ENCODE measurements at places on chromosomes 3 and 15.
A peak's percentile ranks its signal among the peaks of the same experiment; 100 is the strongest.

GRCh38 chr3:78913711-78914110 lies 854.1 kb downstream of the ROBO1 start:
- DNase-seq, result no peak

DNA sequence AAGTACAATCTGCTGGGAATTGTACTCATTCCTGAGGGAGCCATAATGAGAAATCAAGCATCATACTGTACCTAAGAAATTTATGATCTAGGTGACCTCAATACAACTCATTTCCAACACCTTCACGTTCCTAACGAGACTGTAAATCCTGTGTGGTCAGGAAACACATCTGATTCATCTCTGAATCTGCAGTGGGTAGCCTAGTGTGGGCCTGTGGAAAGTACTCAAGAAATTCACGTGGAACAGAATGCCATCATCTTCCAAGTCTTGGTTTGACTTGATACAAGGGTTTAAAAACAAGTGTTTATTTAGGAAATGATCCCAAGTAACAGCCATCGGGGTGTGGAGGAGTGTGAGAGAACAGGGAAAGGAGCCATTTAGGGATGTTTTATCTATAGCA lies 568.9 kb downstream of the EDEM1 start:
- no peak for DNase-seq

GRCh38 chr15:42444415-42445063 lies 46.4 kb downstream of the ZNF106 start:
- no peak for DNase-seq

- no peak for DNase-seq
Observed at GRCh38 chr3:32575451-32576113, 4.9 kb upstream of the DYNC1LI1 start.

GRCh38 chr3:132822266-132822665 lies 100.1 kb upstream of the NPHP3 start:
- no peak for DNase-seq

- no peak for DNase-seq
Observed at GRCh38 chr3:17683542-17684207, 58.8 kb downstream of the TBC1D5 start.

GRCh38 chr3:141346418-141346817 lies 21.9 kb upstream of the ZBTB38 start:
- DNase-seq, result no peak

- DNase-seq, result no peak
Observed at GRCh38 chr3:158590223-158590622, 19.2 kb downstream of the MLF1 start.

GRCh38 chr3:168517249-168518071 lies 421.7 kb upstream of the GOLIM4 start:
- DNase-seq, result no peak

DNA sequence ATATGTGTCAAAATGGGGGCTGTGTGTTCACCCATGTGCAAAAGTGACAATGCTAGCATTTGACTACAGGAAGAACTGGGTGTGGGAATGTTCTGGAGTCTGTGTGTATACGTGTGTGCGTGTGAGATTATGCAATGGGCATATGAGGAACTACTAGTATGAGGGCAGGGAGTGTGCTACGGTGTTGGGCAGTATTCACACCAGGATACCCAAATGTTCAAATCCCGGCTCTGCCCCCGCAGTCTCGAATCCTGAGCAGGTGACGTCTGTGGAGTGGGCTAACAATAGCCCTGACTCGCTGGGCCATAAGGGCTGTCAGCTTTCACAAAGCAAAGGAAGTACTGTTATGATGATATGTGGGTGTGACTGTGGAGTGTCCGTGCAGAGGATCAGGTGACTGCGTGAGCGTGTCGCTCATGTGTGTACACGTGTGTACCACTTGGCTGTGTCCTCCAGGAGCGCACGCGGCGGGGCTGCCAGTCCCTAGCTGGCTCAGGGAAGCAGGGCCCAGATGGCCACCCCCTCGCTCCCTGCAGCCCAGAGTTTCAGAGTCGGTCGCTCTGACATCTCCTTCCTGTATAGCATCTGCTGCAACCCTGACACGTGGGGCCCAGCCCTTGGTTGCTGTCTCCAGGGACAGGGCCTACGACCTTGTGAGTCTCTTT lies 27.2 kb downstream of the IQSEC1 start:
- DNase-seq, result no peak

DNA sequence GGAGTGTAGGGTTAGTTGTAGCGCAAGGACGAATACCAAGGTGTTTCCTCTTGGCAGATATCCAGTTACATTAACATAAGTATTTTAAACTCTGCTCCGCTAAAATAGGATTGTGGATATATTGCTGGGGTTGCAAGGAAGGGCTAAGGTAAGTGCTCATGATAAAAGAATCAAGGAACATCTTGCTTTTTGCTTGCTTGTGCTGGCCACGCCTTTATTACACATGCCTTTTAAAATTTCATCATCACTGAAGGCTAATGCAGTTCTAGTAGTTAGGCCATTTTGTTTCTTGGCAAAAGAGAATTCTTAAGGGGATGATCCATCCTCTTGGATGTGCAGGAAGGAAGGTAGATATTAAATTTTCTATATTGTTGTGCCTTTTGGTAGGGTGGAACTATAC lies 415.6 kb upstream of the TPM1 start:
- no peak for DNase-seq

DNA sequence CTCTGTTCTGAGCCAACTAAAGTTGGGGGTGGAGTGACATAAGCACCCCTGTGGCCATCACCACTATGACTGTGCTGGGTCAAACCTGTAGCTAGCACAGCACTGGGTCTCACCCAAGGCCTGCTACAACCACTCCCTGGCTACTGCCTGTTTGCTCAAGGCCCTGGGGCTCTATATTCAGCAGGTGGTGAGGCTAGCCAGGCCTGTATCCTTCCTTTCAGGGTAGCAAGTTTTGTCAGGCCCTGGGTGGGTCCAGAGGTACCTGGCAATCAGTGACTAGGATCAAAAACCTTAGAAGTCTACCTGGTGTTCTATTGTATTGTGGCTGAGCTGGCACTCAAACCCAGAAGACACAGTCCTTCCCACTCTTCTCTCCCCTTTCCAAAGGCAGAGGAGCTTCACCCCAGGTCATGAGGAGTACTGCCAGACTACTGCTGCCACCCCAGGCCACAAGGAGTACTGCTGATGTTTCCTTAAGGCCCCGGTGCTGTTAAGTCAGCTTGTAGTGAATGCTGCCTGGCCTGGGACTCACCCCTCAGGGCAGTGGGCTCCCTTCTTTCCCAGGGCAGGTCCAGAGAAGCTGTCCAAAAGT lies 170.8 kb downstream of the IGSF11 start:
- no peak for DNase-seq

DNA sequence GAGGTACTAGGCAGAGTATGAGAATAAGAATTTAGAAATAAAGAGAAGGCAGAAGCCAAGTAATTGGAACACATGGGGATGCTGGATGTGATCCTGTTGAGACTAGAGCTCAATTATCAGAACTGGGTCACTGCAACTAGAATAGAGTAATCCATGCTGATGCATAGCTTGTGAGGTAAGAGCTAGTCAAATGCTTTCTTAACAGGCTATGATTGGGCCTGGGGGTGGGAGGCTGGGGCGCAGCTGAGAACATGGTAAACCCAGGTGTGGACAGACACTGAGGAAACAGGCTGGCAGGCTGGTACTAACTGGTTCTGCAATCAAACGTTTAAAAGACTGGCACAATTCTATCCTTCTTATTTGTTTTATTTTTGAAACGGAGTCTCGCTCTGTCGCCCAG lies 50.5 kb upstream of the LRRFIP2 start:
- DNase-seq, result no peak

- no peak for DNase-seq
Observed at GRCh38 chr3:165210132-165210531, 13.9 kb upstream of the SLITRK3 start.

GRCh38 chr3:116950301-116951055 lies 240.9 kb downstream of the TUSC7 start:
- DNase-seq, result no peak

DNA sequence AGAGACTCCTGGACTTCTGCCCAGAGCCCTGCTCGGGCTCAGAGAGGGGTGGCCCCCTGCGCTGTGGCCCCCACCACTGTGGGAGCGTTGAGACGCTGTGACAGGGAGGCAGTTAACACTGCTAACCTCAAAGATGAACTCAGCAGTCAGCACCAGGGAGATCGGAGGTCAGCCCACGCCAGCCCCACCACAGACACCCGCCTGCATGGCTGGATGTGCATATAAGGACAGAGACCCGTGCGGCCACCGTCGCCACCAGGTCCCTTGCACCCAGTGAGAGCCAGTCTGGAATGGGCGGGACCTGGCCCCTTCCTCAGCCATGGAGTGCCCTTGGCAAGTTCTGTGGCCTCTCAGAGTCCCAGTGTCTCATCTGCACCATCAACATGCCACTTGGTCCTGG lies 48.5 kb upstream of the FURIN start:
- no peak for DNase-seq

DNA sequence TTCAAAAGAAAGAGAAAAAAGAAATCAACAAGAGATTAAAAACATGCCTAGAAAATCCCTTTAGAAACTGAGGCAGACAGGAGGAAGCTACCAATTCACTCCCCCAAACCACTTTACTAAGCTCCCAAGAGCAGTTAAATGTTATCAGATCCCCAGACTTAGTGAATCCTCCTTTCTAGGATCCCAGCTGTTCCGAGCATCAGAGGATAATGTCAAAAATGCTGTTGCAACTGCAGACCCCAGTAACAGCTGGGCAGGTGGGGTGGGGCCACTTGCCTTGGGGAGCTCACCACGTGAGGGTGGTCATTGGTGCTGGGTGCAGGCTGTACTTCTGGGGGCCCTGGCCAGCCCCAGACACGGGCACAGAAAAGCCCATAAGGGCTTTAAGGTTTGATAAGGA lies 9.1 kb downstream of the POMGNT2 start:
- no peak for DNase-seq

DNA sequence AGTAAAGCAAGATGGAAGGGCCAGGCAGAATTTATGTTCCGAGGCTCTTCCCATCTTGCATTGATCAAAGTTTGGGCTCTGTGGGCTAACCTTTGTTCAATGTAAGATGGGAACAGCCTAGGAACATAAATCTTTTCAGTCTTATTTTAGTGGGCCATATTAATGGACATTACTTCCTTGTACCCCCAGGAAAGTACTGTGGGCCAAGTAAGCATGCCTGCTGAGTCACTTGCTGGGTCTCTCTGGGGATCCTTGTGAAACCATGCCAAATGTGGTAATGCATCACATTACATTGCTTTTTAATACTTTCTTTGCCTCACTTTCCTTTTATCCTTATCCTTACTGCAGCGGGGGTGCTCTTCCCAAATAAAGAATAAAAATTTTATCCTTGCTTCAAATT lies 349.5 kb upstream of the POU1F1 start:
- no peak for DNase-seq

- DNase-seq, result no peak
Observed at GRCh38 chr3:170778240-170779217, 91.5 kb downstream of the RPL22L1 start.

- DNase-seq, result peak; percentile 72
Observed at GRCh38 chr3:169266351-169266750, 397.2 kb downstream of the MECOM start.

DNA sequence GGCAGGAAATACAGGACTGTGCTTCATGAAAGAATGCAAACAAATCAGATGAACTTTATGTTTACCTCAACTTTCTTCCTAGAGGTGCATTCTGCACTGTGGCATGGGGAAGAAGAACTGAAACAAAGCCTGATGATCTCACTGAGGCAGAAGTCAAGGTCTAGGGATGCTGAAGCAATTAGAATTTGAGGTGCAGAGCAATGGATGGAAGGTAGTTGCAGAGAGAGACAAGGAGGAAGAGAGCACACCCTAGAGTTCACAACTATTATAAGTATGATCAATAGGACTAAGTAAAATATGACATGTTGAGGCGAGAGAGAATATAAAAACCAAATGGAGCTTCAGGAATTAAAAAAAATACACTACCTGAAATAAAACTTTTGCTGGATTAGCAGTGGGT lies 420.1 kb downstream of the EDEM1 start:
- DNase-seq, result no peak

GRCh38 chr3:194285024-194285849 lies 65.9 kb downstream of the CPN2 start:
- DNase-seq, result no peak

GRCh38 chr3:65788461-65788860 lies 250.3 kb downstream of the MAGI1 start:
- no peak for DNase-seq

- DNase-seq, result no peak
Observed at GRCh38 chr3:118740722-118741290, 293.8 kb downstream of the IGSF11 start.

- peak; percentile 20 for DNase-seq
Observed at GRCh38 chr3:25094932-25095685, 333.0 kb upstream of the RARB start.

DNA sequence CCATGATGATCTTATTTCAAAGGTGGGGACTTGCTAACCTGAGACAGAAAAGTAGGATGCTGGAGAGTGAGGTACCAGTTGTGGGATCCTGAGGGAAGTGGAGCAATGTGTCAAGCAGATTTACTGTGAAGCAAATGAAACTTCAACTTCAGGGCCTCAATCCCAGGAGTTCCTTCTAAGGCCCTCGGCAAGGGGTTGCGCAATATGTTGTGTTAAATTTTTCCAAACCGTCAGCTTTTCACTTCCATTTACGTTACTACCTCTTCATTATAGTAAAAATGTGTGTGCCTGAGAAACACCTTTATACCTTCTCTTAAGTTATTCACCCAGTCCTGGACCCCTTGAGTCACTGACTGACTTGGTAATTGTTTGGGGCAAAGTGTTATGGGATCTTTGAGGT lies 42.5 kb upstream of the KCNH8 start:
- DNase-seq, result no peak

GRCh38 chr3:115789481-115789880 lies 166.2 kb downstream of the GAP43 start:
- DNase-seq, result no peak

DNA sequence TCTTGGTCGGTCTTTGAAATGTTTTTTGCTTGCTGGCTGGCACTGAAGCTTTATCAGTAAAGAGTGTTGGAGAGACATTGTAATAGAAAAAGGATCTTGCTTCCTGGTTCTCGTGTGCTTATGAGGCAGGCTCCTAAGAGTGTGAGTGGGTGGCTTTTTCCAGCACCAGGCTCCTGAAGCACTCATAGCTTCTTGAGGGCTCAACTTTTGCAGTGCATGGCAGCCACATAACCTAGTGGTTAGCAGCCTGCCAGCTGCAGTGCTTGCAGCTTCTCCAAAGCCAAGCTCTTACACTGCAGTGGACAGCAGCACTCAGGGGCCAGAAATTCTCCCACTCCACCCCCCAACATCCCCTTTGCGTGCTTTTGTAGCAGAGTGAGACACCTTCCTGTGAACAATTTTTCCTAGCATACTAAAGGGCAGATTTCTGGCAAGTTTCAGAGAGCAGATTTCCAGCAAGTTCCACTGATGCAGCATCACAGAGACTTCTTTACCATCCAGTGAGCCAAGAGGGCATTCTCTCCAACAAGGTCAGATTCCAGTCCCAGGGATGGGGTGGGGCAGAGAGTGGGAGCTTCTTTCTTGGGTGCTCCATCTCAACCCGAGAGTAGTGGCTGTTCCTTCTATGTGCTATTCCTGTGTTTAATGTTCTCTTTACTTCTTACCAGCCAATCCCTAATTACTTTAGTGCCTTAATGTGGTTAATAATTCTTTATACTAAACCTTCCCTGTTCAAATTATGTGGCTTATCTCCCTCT lies 15.8 kb upstream of the ARHGEF26 start:
- no peak for DNase-seq

All from globus pallidus (tissue), 1 donor.